CD4-positive, alpha-beta T cell treated with Interleukin-4 for 1 hour (primary cell): ENCODE measurements at places on chromosomes 1 and 21.
A peak's percentile ranks its signal among the peaks of the same experiment; 100 is the strongest.

DNA sequence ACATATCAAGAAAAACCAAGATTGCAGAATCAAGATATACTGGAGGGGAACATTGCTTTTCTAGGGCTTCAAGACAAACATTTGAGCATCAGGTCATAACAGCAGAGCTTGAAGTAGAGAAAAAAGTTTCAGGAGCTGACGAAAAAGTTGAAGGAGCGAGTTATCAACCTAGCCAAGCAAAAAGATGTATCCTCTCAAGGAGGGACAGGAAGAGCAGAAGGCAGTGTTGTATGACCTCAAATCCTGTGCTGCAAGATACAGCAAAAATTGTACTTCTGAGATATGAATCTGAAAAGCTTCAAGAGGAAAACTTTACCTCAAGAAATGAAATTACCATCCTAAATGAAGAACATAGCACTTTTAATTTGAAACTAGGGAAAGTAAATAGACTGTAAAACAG is 153.1 kb downstream of the AK5 start:
- DNase-seq = no peak

GRCh38 chr1:63524201-63524600 is 876 bp downstream of the EFCAB7 start:
- no peak for DNase-seq

GRCh38 chr21:24096651-24097050 is 1510.6 kb downstream of the MRPL39 start:
- no peak for DNase-seq

DNA sequence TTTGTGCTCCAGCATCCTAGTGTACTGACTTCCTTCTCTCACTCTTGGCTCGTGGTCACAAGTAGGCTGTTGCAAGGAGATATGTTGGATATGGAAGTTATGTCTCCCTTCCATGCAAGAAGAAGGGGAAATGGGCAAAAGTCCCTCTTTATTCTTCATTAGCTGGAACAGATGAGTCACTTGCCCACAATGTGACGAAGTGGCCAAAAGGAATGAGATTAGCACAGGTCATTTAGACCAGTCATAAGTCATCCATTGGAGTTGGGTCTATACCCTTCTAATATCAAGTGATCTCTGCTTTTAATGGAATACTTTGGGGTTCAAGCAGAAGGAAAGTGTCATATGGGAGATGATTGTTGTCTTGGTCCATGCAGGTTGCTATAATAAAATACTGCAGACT is 91.2 kb upstream of the NGF start:
- DNase-seq = no peak

DNA sequence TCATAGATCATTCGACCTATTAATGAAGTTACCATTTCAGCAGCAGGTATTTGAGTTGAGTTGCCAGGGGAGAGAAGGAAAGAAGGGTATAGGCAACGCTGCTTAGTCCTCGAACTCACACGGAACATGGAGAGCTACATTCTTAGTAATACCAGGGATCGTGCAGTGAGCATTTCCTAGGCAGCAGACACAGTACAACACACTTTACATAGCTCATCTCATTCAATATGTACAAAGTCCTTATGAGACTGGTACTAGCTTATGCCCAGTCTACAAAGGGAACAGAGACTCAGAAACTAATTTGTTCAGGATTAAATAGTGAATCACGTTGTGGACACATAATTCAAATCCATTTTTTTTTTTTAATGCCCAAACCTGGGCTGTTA is 25.6 kb downstream of the IRF2BP2 start:
- DNase-seq = no peak

DNA sequence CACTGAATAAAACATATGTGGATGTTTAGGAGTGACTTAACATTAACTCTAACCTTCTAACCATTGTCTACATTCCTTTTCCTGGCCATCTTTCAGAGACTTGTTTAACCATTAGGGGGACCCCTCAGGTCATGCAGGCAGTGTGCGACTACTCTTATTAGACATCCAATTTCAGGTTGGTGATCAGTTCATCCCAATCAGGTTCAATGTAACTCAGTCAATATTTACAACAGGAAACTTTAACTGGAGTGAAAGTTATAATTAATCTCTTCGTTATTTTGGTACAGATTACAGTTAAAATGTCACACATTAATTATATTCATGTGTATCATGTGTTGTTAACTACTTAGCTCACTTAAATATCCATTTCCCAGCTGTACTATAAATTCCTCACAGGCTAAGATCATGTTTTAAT is 68.8 kb upstream of the RGS1 start:
- peak; percentile 44 for DNase-seq

DNA sequence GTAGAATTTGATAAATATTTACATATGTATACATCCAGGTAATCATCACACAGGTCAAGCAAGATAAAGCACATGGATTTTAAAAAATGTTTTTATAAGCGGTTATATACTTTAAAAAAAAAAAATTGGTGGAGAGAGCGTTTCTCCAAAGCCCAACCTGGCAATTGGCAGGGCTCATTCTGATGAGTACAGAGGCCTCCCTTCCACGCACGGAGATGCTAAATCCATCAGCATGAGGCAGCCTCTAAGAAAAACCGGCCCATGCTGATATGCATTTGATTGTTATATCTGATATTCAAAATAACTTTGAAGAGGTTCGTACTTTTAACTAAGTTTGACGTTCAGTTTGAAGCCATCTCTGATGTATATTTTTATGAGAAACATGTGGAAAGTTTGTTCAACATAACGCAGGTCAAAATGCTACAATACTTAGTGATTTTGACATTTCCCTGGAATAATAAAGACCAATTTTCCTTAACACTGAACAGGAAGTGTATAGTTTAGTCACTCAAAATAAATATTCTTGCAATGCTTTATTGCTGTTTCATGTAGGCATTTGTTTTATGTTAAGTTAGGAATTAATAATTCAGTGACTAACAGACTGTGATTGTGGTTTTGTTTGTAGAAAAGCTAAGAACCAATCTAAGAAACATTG is 151.7 kb downstream of the NR5A2 start:
- no peak for DNase-seq

- DNase-seq = no peak
Measured at GRCh38 chr1:73106931-73107330, 824.6 kb upstream of the NEGR1 start.

GRCh38 chr1:42913426-42914091 is 45.1 kb downstream of the SLC2A1 start:
- peak; percentile 85 for DNase-seq

GRCh38 chr1:34366875-34367624 is 190.3 kb downstream of the C1orf94 start:
- no peak for DNase-seq

DNA sequence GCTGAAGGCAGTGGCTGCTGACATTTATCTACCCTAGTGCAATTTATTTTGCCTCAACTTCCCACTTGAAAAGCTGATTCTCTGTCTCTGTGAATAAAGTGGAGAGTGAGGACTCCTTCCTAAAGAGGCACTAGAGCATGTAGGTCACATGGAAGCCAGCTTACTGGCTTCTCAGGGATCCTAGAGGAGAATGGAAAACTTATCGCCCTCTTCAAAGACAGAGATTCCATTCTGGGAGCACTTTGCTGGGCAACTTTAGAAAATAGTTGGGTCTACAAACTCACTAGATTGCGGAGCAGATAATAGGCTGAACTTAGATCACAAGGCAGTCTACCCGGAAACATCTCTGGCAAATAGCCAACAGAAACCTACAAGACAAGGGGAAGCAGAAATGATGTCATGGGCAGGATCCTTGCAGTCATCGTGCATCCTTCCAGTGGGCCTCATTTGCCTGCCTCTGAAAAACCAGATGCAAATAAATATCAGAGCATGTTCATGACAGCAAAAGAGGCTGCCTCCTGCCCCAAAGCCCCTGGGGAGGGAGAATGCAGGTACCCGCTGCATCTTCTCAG is 104.8 kb upstream of the BARHL2 start:
- no peak for DNase-seq

- DNase-seq = no peak
Measured at GRCh38 chr1:28934676-28935075, 20.3 kb downstream of the EPB41 start.

- DNase-seq = no peak
Measured at GRCh38 chr21:44628707-44629391, 2.0 kb downstream of the KRTAP10-9 start.

- DNase-seq = no peak
Measured at GRCh38 chr1:102884238-102884637, 224.1 kb downstream of the COL11A1 start.

DNA sequence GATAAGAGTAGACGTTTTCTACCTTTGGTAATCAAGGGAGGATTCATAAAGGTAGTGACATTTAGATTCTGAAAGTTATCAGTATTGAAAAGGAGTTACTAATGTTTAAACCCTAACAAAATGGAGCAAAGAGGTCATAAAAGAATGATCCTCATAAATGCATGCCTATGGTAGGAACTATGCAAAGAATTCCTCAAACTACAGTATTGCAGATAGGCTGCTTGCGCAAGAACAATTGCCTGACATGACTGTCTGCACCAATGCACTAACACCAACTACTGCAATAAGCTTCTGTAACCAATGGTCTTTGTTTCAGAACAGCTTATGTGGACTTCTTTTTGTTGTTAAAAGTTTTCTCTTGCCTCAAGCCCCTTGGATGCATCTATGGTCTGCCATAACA is 597.3 kb upstream of the ADGRL4 start:
- no peak for DNase-seq

GRCh38 chr1:182292193-182292741 is 99.3 kb downstream of the GLUL start:
- no peak for DNase-seq

DNA sequence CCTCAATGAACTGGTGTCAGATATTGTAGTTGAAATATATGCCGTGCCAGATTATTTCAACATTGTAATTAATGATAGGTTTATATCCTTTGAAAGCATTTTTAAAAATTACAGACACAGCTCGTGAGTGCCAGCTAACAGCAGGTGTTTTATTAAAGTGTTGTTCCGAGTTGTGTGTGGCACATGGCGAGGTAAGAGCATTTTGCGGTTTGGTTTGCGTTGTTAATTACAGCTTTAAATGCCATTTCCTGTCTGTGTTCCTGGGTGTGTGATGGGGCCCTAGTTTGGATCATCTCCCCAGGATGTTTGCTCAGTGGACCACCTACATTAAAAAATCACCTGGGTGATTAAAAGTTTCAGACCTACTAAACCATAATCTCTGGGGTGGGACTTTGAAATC is 97.4 kb downstream of the PRDM2 start:
- no peak for DNase-seq

GRCh38 chr1:173356191-173356762 is 120.9 kb upstream of the PRDX6 start:
- DNase-seq = no peak

- peak; percentile 78 for DNase-seq
Measured at GRCh38 chr1:154669464-154670282, 61.7 kb upstream of the ADAR start.

DNA sequence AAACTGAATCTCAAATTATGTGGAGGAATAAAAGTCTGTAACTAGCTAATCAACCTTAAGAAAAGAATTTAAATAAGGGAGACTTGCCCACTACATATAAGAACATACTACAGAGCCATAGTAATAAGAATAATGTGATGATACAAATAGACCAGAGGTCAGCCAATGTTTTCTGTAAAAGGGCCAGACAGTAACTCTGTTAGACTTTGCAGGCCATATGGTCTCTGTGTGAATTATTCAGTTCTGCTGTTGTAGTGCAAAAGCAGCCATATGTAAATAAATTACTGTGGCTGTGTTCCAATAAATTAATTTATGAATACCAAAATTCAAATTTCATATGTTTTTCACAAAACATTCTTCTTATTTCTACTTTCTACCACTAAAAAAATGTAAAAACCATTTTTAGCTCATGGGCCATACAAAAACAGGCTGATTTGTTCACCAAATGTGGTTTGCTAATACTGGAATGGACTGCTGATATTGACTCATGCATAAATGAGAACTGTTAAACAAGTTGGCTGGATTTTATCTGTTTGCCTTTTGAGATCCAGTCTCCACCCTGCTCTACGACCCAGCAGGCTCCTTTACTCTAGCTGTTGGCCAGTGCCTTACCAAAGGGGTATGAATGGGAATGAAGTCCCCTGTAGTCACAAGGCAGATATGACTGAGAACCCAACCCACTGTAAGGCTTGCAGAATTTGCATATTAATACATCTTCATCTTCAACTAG is 98.2 kb upstream of the ZNHIT6 start:
- no peak for DNase-seq

DNA sequence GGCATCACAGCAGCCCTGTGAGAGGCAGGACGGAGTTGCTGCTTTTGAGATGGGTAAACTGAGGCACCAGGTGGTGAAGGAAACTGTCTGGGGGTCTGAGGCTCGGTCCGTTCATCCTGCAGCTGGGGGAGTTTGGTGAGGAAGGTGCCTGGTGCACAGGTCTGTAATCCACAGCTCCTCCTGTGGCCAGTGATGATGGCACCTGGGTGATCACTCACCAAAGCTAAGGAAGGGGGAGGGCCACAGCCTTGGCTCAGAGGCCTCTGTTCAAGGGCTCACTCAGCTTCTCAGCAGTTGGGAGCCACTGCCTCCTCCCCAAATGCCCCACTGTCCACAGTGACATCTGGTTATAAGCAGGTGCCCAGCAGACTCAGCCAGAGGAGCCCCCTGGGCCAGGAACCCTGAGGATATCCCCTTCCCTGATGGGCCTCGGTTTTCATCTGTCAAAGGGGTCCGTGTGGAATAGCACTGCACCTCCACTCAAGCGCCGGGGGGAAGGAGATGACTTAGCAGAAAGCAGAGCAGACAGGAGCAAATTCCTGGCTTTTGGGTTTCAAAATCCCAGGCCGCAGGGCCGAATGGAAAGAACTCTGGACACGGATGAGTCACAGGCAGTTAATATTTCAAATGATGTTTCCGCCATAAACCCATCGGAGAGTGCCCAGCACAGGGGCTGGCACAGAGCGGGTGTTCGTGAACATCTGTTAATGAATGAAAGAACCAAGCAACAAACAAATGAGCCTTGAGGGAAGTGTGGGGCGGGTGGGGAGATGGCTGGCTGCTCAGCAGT is 82.8 kb downstream of the DMRTB1 start:
- no peak for DNase-seq

DNA sequence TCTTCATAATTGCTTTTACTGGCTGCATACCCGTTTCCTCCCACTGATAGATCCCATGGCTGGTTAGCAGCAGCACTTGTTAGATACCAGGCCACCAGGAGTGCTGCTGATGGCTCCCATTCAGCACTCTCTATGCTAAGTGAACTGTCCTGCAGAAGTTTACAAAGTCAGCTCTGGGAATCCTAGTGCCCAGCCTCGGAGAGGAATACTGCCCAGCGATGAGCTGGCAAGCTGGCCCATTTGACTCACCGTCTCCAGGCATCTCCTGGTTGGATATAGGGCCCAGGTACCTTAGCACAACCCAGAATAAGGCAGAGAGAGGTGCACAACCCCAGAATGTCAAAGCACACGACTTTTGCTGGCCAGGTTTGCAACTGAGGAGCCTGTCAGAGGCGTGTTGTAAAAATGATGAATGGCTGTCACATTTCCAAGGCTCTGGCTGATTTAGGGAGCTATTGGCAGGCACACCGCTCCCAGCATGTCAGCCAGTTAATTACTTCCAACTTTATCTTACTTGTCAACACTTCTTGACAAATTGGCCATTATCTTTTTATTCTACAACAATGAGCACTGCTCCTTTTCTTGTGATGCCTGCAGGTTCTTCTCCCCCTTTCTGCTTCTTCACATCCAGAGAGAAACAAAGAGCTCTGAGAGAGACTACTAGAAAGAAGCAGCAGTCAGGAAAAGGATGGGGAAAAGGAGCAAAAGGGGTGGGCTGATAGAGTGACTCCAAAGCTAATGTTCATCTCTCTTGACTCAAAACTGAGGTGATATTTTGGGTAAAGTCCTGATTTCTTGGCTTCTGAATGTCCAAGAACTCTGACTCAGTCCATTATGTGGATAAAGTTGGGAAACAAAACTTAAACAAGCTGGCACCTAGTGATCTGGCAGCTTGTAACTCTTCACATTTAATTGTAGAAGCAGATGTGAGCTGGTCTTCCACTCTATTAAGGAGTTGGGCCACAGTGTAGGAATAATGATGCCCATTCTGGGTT is 10.8 kb upstream of the ANGPTL7 start:
- no peak for DNase-seq
